ENCODE measurements at places on chromosomes 6 and 20.

DNA sequence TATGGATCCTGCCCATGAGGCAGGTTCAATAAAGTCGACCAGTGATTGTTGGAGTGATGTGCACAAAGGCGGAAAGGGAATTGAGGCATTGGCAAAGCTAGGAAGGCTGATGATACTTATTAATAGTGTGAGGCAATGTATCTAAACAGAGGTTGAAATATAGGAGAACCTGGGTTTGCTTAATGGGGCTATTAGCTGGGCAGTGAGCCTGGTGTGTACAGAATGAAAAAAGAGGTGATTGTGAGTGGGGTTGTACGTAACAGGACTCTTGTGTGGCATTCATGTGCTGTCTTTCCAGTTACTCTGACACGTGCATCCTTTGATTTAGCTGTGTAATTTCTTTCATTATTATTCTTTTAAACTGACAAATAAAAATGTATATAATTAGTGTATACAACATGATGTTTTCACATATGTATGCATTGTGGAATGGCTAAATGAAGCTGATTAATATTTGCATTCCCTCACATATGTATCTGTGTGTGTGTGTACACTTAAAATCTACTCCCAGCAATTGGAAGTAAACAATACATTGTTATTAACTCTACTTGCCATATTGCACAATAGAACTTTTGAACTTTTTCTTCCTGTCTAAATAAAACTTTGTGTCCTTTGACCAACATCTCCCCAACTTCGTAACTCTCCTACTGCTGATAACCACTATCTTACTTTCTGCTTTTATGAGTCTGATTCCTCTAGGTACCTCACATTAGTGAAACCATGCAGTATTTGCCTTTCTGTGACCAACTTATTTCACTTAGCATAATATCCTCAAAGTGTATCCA, 220.5 kb upstream of the SLC35B3 start:
- DNase-seq = no peak

GRCh38 chr6:158021814-158022748, 40.4 kb downstream of the SYNJ2 start:
- no peak for DNase-seq

GRCh38 chr6:93794166-93794565, 374.8 kb upstream of the EPHA7 start:
- no peak for DNase-seq

- no peak for DNase-seq
These were observed 100.0 kb downstream of the OR2B2 start for GRCh38 chr6:27812078-27812804.

DNA sequence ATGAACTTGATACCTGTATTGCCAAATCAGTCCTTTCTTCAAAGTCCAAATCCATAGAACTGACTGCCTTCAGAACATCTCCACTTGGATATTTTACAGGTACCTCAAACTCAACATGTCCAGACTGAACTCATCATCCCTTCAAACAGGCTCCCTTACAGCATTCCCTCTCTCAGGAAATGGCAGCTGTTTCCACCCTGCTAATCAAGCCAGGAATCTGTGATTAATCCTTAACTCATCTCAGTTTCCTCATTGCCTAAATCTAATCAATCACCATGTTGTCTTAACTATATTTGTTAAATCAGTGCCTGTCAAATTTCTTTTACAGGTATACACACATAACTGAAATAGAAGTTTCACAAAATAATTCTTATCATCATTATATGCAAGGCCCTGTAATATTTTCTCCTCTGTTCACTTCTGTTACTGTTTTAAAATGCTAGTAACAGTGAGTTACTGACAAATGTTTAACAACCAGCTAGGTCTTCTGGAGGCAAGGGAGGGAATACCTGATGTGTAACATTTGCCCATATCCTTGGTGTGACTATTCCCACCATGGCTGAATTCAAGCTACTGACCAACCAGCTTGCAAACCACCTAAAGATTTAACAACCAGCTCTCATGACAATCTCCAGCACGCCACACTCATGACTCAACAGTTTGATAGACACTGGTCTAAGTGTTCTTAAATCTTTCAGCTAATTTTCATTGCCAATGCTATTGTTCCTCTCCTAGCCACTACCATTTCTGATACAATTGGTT, 124.9 kb downstream of the ADAT2 start:
- no peak for DNase-seq

DNA sequence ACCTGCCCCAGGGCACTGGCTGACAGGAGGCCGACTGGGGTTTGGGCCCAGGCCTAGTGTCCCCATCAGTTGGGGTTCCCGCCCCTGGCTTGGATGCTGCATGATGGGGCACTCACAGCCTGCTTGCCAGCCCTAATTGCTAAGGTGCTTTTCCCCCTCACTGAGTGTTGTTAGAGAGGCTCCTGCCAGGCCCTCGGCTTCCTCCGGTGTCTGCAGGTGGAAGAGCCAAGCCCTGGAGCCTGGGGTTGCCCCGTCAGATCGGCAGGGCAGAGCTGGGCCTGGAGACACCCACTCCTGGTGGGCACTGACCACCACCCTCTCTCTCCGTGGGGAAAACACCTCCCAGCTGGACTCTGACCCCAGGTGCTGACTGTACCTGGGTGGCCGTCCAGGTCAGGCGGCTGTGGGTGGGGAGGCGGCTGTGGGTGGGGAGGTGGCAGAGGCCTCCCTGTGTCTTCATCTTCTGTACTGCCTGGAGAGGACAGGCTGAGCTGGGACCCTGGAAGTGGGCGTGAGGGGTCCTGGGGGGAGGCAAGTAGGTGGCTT, 6.0 kb upstream of the CABLES2 start:
- DNase-seq = no peak

- no peak for DNase-seq
These were observed 25.5 kb downstream of the C20orf173 start for GRCh38 chr20:35503841-35504561.

DNA sequence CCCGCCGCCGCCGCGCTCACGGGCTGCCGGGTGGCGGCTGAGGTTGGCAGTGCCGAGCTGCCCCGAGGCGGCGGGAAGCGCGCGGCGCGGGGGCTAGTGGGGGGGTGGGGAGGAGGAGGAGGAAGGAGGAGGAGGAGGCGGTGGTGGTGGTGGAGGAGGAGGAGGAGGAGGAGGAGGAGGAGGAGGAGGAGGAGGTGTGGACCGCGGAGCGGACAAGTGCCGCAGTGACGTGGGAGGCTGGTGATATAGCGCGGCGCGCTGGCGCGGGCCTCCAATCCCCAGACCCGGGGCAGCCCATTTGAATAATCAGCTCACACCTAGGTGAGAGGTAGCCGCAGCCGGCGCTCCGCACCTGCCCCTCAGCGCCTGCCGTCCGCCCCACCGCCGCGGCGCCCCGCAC, at the start of gene FOXA2:
Gene FOXA2 (minus strand): TSS at position 51 of the 400 bp plus-strand sequence. CDS start 294 bp downstream, outside the sequence.
- DNase-seq = no peak

DNA sequence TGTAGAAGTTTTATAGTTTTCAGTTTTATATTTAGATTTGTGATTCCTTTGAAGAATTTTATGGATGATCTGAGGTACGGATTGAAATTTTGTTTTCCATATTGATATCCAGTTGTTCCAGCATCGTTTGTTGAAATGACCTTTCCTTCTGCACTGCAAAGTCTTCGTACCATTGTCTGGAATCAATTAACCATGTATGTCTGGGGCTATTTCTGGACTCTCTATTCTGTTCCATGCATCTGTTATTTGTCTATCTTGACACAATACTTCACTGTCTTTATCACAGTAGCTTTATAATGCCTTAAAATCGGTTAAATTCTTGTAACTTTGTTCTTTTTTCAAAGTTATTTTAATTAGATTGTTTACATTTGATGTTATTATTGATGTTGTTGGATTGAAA, 154.9 kb downstream of the FARS2 start:
- no peak for DNase-seq

DNA sequence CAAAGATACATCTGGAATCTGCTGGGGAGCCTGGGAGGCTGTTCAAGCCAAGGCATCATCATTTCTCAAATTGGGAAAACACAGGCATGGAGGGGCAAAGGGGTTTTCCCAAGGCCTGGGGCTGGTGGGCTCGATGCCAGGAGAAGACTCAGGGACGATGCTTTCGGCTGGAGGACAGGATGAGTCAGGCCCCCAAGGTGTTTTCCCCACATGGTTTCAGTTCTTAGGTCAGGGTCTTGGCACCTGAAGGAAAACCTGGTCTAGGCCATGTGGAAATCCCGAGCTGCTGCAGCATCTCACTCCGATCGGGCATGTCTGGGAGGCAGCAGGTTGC, 348.1 kb downstream of the CDC5L start:
- DNase-seq = no peak

GRCh38 chr20:20223981-20224380, 143.9 kb upstream of the INSM1 start:
- no peak for DNase-seq

- no peak for DNase-seq
These were observed 43.6 kb downstream of the ANKEF1 start for GRCh38 chr20:10078403-10078802.

DNA sequence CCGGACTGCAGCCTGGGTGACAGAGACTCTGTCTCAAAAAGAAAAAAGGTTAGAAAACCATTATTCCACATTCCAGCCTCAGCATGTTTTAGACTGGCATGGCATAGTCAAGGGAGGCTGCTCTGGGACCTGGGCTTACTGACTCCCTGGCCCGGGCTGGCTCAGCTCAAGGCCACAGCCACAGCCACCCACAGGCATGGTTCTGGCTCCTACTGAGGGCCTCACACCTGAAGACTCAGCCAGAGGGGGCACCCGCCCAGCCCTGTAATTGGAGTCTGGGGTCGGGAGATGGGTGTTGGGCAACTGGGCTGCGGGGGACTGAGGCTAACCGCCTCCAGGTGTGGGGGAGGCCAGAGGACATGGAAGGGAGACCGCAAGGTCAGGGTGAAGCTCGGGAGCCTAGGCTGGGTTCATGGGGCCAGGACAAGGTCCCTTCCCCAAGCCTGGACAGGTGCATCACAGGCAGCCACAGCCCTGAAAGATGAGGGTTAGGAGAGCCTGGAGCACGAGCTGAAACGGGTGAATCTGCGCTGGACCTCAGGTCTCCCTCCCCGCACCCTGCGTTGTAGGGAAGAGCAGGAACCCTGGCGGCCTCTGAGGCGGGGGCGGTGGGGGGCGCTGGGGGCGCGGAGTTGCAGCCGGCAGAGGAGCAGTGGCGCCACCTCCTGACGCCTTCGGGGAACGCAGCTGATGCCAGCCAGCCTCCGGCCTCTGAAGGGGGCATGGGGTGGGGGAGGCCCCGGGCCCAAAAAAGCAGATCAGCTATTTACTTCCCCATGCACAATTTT, 67.7 kb upstream of the SRSF6 start:
- DNase-seq = no peak

GRCh38 chr6:112362812-112363570, 15.9 kb downstream of the RFPL4B start:
- no peak for DNase-seq

All from AG09319 (cell line).